ENCODE measurements at places on chromosomes 16 and 17.

DNA sequence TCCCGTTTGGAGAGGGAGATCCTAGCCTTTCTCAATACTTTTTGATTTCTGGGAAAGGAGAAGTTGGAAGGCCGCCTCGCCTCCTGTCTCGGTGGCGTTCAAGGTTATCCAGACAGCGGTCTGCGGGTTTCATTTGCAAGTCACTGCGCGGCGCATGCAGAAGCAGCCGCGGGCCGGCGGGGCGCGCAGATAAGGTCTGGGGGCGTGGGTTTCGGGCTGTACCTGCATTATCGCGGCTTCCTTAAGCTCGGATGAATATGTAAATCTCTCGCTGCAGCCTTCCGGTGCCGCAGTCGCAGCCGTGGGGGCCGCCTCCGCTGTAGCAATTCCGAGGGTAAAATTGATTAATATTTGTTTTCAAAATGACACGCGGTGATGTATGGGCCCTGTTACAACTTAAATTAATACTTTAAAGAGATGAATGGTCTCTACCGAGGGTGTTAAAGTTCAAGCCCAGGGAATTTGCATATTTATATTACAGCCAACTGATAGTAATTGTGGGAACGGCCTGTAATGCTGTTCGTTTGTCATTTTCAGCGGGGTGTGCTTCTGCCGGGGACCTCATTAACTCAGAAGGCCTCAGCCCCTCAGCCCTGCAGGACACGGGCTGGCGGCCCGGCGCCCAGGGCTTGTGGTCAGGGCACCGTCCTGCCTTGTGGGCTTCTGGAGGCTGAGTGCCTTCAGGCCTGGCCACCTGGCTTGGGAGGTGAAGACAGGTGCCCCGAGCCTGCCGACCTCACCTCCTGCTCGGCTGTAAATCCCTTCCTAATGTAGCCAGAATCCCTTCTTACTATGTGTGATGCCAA, 99.4 kb downstream of the CYLD start:
- DNase-seq: no peak

DNA sequence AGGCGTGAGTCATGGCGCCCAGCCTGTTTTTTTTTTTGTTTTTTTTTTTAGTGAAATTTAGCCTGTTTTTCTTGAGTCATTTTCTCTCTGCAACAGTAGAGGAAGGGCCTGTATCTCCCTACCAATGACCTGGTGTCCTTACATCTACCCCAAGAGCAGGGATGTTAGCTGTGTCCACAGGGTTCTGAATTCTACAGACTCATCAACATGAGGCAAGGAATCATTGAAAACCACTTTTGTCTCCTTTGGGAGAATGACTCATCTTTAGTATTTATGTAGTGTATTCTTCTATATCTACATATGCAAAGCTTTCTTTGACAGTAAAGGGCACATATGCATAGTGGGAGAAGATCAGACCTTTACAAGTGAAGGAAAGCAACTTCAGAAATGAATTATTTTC, 105.3 kb downstream of the SPECC1 start:
- no peak for DNase-seq

GRCh38 chr16:86514481-86515376, 4.4 kb downstream of the FOXF1 start:
- no peak for DNase-seq

- no peak for DNase-seq
Observed at GRCh38 chr17:1796800-1797199, 32.9 kb downstream of the SMYD4 start.

DNA sequence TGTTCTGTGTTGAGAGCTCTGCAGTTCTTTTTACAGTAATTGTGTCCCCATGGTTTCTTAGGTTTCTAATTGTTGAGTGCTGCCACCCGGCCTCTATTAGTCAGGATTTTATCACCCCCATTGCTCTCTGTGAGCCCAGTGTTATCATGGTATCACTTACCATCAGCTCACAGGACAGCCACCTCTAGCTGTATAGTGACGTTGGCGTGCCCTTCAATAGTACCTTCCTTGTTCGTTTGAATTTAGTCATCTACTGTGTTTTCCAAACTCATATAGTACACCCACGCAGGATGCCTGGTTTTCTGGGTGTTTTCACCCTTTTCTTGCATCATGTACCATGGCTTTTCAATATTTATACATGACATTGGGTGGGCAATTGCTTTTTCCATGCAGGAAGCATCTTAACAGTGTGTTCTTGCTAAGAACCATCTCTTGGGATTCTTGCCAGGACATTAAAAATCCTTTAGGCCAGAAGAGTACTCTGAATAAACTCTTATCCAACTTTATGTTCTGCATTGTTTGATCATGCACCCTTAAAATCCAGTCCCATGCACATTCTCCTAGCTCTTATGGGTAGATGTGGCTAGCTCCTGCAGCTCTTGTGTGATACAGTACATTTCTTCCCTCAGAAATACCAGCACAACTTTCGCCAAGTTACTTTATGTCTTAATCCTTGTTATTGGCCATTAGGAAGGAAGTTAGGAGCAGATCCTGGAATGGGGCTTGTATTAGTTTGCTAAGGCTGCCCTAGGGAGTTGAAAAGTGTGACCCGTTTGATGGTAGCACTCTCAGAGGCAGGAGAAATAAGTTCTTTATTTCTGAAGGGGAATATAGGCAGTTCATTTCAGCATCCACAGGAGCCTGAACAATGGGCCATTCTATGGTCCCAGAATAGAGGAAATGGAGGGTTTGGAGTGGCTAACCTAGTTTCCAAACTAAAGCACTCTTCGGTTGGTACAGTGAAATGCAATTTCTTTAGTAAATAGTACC, 11.3 kb upstream of the ABCA10 start:
- DNase-seq: no peak

DNA sequence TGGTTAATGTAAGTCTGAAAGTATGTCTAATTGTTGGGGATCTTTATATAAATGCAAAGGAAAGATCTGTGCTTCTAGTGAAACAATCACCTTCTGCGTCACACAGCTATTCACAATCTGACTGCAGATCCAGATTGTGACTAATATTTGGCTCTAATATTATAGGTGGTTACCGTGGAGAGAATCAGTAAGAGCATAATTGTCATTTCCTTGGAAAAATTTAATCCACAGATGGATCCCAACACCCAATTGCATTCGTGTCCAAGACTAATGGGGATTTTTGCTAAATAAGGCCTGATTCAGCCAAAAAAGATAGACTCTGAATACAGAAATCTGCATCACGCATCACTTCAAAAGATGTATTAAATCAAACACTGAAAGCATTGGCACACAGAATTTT, 2.7 kb upstream of the KCNJ2 start:
- DNase-seq: no peak

DNA sequence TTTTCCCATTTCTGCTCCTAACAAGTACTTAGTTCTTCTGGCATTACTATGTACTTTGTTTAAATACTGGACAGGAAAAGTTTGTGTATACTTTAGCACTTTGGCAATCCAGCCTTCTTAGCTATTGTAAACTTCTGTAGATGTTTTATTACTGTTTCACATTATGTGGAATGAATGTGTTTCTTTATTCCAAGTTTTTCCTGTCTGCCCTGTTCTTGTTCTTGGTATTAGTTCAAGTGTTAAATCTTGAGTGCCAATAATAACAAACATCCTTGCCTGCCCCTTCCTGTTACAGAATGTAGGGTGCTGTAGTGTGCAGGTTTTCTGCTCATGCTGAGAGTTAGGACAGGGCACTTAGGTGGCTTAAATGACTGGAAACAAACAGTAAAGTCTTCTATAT, 7.3 kb upstream of the CAPNS2 start:
- DNase-seq: no peak

GRCh38 chr17:44591206-44591605, 33.9 kb downstream of the FZD2 start:
- DNase-seq: no peak

DNA sequence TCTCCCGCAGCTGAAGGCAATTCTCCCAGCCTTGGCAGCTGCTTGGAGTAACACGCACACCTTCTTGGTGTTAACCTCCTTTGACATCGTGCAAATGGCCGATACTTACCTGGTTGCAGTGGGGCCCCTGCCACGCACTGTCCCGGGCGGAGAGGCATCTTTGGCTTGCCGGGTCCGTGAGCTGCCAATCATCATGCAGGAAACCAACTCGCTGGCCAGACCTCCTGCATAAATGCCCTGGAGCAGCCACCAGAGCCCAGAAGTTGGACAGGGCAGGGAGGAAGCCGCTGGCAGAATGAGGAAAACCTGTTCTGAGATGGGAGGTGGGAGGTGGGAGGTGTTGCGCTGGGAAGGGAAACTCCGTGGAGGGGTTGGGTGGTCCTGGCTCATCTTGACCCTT, 41.7 kb upstream of the CREBBP start:
- DNase-seq: no peak

DNA sequence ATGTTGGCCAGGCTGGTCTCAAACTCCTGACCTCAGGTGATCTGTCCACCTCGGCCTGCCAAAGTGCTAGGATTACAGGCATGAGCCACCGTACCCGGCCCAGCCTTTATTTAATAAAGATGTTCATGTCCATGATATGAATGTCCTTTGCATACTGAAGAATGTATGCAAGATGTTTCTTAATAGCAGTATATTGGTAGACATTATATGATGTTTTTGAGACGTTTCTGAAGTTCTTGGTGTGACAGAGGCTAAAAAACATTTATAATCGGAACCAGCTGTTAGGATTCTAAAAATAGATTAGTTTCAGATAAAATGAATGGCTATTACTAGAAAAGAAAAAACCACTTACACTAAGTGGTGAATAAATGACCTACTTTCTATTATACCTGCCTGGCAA, 11.8 kb downstream of the PDZD9 start:
- DNase-seq: no peak

- no peak for DNase-seq
Observed at GRCh38 chr17:73952082-73952479, 251.4 kb upstream of the RPL38 start.

DNA sequence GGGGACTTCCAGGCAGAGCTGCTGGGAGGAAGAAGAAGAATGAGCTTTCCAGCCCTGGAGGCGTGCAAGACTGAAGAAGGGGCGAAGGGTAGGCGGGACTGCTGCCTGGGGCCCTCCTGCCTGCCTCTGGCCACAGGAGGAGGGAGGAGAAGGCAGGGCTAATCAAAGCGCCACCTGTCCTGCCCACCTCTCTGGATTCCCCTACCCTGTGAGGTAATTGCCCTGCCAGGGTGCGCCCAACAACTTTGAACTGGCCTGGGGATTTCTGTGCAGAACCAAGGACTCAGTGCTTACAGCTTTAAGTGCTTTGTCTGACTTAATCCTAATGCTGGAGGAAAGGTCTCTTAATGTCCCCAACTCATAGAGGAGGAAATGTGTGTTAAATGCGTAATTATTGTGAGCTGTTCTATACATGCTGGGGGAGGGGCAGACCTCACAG, at the start of gene NOXO1:
Gene NOXO1 (minus strand): TSS at position 72 of the 439 bp plus-strand sequence. CDS start 290 bp downstream, outside the sequence.
- DNase-seq: no peak
